ENCODE measurements at places on chromosomes 16 and 17. TPM values are rescaled to one million over a fixed set of nuclear protein-coding genes. Genes with fewer than 3 reads are reported as not detected.

The TOM1L2 gene
- 33.7 TPM for total RNA-seq

The TCAP gene
- total RNA-seq = 2.1 TPM

The VTN gene
- total RNA-seq = not detected

GRCh38 chr16:29868396-29869009 is 5.5 kb upstream of the CDIPT start:
- DNase-seq = no peak

DNA sequence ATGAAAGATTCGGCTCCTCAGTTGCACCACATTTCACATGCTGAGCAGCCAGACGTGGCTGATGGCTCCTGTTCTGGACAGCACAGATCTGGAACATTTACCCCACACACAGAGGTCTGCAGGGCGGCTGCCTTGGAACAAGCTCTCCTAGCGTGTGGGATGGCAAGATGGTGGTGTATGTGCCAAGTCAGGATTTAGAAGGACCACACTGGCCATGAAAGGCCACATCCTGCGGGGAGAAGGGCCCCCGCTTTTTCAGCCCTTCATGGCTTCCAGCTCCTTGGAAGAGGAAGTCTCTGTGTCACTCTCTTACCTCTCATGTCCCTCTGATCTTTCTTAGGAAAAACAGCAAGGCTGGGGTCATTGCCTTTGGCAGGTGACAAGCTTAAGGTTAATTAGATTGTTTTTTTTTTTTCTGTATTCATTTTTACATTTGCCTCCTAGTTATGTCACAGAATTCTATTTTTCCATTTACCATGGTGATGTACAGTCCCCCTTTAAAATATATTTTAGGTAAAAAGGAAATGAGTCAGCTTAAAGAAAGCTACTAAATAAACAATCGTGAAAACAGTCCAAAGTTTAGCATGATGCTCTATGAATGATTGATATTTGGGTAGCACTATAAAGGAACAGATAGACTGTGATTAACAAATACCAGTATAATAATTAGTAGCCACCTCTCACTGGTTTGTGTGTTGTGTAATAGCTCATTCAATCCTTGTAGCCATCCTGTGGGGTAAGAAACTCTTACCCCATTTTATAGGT is 396.6 kb downstream of the CPPED1 start:
- peak; percentile 42 for DNase-seq

GRCh38 chr16:15954814-15955151 is 5.4 kb downstream of the ABCC1 start:
- no peak for DNase-seq

GRCh38 chr17:69572747-69573146 is 158.2 kb downstream of the MAP2K6 start:
- no peak for DNase-seq

DNA sequence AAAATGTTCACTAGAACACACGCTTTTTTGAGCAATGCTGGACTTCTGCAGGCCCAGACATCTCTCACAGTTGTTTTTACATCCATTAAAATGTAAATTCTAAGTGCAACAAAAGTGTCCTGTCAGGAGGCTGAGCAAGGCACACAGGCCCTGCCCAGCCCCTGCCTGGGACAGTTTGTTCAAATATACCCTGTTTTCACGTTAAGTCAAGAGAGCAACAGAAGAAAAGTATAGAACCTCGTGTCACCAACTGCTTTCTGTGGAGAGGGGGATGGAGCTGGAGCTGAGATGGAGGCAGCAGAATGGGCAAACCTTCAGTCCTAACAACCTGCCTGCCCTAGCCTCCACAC is 4.3 kb upstream of the HOXB2 start:
- no peak for DNase-seq

- no peak for DNase-seq
These were observed 4.9 kb upstream of the CDH1 start for GRCh38 chr16:68732042-68732680.

GRCh38 chr17:19933221-19933620 is 44.4 kb downstream of the AKAP10 start:
- DNase-seq = no peak

DNA sequence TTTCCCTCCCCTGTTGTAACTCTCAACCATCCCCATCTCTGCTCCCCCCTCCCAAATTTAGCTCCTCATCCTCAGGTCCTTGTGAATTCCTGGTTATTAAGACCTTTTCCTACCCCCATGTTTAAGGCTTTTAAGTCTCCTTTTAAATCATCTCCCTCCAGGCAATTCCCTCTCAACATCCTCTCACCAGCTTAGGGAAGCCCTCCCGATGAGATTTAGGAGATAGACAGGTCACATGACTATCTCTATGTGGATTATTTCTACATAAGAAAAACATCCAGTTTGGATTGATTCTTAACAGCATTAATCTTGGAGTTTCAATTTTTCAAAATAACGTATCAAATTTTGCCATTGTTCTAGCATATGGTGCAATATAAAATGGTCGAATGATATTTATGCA is 12.5 kb upstream of the WSB1 start:
- DNase-seq = no peak

GRCh38 chr16:55947366-55947765 is 72.2 kb upstream of the CES5A start:
- DNase-seq = no peak

DNA sequence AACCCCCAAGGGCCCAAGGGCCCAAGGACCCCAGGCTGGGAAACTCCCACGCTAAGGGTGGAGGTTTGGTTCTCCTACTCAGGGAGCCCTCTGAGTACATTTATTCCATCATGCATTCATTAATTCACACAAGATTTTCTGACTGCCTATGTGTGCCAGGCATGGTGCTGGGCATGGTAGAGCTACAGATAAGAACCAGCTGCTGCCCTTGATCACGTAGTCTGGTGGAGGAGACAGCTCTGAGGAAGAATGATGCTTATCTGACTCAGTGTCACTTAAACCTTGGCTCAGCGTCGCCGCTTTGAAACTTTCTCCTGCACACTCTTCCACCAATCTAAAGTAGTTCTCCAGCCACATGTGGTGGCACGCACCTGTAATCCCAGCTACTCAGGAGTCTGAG is 3.6 kb upstream of the ARL4D start:
- no peak for DNase-seq

- no peak for DNase-seq
These were observed 12.1 kb upstream of the NLRC5 start for GRCh38 chr16:56977216-56977615.

GRCh38 chr16:1088295-1089170 is 7.5 kb downstream of the C1QTNF8 start:
- no peak for DNase-seq

- DNase-seq = no peak
These were observed 325.1 kb upstream of the ERCC4 start for GRCh38 chr16:13594823-13595222.

GRCh38 chr16:88062341-88063210 is 111.3 kb downstream of the BANP start:
- no peak for DNase-seq

DNA sequence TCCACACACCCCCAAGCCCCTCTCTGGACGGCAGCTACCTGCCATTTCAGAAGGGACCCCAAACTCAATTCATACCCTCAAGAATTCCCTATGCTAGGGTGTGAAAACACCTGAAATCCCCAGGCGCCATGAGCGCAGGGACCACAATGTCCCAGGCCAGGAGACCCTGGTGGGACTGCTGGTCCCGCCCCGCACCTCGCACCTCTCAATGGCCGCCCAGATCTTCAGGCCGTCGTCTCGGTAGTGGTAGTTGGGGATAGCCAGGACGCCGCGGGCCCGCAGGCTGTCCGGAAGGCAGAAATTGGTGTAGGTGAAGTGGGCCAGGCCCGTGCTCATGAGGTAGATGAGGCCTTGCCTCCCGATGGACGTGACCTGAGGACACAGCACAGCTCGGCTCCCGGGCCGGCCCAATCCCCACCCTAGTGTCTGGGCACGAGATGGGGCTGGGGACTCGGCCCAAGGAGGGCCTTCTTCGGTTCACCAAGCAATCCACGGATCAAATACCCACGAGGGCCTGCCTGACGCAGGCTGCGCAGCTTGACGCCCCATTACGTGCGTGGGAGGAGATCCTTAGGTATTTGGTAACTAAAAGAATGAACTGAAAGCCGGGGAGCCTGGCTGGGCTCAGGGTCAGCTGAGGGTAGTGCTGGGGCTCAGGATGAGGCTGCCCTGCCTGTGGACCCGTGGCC is 9.2 kb downstream of the ALOXE3 start:
- no peak for DNase-seq

DNA sequence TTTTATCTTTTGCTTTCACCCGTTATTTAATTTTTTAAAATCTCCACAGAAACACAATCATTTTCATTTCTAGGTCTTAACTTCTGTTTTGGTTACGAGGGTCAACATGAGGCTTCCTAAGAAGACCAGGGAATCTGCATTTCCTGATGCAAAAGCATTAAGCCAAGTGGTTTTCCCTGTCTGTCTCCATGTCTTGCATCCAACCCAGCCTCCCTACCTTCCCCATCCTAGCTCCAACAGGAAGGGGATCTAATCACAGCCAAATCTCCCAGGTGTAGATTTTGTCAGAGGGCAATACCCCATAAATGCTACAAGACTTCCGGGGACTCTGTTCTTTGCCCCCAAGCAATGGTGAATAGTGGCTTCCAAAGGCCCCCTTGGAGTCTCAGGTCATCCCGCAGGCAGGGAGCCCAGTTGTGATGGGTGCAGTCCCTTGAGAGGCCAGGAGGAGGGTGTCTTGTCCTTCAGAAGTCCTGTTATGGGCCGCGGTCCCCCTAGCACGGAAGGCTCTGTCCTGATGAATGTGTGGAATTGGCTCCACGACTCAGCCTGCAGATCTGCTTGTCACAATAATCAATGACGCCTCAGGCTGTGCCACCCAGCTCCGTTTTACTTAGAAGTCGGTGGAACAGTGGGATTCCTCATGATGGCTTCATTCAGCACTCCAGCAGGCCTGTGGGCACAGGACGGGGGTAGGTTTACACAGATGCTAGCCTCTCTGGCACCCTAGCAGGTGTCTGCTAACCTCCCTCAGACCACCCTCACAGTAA is 141.1 kb downstream of the RGS9 start:
- no peak for DNase-seq

- DNase-seq = no peak
These were observed 2.2 kb upstream of the ALDOA start for GRCh38 chr16:30063278-30063892.

DNA sequence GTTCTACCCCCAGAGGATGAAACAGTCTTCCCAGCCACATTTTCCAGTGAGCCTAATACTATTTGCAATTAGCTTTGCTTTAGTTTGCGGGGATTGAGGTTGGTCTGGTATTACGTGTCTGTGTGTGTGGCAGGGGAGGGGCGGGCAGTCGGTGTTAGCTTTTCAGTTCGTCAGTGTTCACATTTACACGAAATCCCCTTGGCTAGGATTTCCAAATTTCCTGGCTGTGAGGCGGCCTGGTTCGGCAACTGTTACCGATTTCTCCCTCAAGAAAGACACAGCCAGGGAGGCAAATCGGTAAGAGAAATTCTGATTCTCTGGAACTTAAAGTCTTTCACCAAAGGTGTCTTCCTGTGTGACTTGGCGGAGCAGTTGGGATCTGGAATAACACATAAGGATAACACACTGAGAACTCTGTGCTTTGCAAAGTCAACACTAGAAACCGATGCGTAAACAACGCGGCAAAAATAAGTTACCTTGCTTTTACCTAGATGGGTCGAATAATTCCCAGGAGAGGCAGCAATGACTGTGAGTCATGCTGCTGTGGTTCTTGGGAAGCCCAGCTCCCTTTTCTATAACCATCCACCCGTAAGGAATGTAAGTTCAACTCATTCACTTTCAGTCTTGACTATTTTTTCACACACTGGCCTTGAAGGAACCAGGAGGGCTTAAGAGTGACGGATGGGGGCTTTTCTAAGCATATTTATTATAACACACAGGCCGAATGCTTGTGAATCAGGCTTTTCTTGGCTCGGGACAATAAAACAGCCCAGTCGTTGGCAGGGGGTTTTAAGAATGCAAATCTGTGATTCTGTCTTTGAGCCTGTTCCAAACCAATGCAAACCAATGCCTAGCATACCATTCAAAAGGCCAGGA is 24.2 kb downstream of the GPRC5B start:
- no peak for DNase-seq

GRCh38 chr17:39759204-39759603 is 21.5 kb downstream of the GRB7 start:
- no peak for DNase-seq

GRCh38 chr17:79944251-79944812 is 91.3 kb downstream of the TBC1D16 start:
- DNase-seq = no peak

- no peak for DNase-seq
These were observed 5.7 kb downstream of the ADGRG1 start for GRCh38 chr16:57634171-57634570.

- DNase-seq = no peak
These were observed 22.6 kb downstream of the SLC5A10 start for GRCh38 chr17:18974407-18975149.
